ENCODE measurements at places on chromosomes 16 and 17. TPM values are rescaled to one million over a fixed set of nuclear protein-coding genes. Genes with fewer than 3 reads are reported as not detected.

- DNase-seq: no peak
These were observed 88.4 kb downstream of the SPACA3 start for GRCh38 chr17:33080091-33080490.

- peak; percentile 67 for DNase-seq
These were observed 4.9 kb downstream of the TNRC6C start for GRCh38 chr17:77963441-77963840.

DNA sequence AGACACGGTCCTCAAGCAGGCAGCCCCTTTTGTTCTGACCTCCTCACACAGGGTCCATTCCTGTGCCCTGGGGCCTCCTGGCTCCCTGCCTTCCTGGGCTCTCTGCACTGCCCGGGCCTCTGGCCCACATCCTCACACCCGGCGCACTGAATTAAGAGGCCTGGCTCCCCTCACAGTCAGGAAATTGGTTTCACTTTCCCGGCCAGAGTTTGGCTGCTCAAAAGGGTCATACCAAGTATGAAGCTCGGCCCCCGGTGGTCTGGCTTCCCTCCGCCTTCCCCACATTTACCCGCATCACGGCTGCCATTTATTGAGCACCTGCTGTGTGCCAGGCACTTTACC lies 220.0 kb downstream of the NTN1 start:
- no peak for DNase-seq

- no peak for DNase-seq
These were observed 3.5 kb downstream of the CDH13 start for GRCh38 chr16:82630219-82630618.

GRCh38 chr16:22728167-22728836 lies 85.7 kb upstream of the HS3ST2 start:
- no peak for DNase-seq

The NPB gene
- 0.30 TPM for total RNA-seq

DNA sequence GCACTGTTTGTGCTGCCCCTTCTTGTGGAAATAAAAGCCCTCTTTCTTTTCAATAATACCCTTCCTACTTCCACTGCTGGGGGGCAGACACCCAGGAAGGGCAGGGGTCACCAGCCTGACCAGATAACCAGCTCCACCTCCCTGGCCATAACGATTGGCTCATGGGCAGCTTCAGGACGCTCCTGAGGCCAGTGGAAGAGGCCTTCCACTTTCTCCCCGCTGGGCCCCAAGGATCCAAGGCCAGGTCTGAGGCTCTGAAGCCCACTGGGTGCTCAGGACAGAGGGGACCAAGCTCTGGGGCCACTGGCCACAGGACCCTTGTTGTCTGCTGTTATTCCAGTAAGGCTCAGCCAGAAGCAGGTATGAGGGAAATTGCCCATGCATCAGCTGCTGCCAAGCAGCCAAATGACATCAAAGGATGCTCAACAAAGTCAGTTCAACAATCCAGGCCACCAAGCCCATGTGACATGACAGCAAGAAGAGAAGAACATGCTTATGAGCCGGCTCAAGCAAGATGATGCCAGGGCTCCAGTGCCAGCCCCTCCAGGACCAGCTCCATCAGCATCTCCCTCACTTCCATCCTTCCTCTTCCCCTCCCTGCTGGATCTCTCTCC lies 238.8 kb downstream of the ZNF423 start:
- DNase-seq: no peak

- peak; percentile 63 for DNase-seq
These were observed 74.5 kb upstream of the PMFBP1 start for GRCh38 chr16:72246423-72246822.

The BIRC5 gene
- total RNA-seq: 40.6 TPM

DNA sequence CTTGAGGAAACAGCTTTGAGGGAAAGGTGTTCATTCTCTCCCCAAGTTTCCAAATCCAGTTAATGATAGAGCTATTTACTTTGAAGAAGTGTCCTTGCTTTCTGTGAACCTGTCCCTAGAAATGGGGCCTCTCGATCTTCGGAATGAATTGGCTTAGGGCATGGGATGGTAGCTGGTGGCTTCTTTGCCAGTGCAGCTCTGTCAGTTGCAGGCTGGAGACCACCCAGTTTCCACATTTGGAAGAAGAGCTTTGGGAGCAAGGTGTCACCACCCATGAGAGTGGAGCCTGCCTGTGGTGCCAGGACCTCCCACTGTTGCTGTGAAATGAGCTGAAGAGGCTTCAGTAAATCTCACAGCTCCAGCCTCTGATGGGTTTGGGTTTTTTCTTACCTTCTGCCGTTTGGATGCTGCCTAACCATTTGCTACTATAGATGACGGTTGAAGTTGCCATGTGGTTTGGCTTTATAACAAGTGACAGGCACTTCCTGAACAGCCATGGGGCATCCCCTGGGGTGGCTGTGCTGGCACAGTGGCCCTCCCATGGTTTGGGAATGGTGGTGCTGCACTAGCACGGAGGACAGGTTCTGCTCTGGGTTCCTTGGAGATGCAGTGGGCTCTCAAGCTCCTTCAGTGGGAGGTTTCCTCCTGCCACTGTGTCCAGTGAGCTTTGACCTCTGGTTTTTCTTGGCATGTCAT lies 19.5 kb upstream of the SLC5A10 start:
- DNase-seq: no peak

DNA sequence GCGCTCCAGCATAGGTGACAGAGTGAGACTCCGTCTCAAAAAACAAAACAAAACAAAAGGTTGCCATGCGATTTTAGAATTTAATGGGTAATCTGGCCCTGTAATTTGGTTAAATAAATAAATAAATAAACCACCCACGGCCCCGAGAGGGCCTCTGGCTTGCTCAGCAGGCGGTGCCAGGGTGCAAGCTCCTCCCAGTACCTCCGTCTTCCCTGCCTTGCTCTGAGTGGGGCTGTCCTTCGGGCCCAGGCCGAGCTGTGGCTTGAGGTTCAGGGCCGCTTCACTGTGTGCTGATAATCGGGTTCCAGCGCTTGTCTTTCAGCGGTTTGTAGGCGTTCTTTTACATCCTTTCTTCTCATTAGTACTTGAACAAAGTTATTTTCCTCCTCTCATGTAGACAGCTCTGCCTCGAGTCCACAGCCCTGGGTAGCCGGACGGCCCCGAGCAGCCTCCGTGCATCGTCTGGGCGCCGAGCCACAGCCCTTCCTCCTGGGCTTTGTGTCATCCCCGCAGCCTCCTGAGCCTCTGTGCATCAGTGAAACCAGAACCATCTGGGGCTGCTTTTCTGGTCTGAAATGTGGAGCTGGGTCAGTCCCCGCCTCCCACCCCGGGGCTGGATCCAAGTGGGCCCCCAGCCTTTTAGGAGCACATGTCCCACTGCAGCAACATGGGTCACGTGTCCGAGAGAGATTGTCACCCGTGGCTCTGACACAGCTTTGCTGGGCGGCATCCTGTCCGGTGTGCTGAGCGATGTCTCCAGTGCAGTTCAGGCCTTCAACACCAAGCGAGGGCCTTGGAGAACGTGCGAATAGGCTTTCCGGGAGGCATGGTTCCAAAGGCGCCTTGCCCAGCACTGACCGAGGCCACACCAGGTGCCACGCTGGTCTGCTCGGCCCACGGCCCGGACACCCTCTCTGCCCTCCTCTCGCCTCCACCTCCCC lies 157.4 kb upstream of the CHMP6 start:
- DNase-seq: no peak

DNA sequence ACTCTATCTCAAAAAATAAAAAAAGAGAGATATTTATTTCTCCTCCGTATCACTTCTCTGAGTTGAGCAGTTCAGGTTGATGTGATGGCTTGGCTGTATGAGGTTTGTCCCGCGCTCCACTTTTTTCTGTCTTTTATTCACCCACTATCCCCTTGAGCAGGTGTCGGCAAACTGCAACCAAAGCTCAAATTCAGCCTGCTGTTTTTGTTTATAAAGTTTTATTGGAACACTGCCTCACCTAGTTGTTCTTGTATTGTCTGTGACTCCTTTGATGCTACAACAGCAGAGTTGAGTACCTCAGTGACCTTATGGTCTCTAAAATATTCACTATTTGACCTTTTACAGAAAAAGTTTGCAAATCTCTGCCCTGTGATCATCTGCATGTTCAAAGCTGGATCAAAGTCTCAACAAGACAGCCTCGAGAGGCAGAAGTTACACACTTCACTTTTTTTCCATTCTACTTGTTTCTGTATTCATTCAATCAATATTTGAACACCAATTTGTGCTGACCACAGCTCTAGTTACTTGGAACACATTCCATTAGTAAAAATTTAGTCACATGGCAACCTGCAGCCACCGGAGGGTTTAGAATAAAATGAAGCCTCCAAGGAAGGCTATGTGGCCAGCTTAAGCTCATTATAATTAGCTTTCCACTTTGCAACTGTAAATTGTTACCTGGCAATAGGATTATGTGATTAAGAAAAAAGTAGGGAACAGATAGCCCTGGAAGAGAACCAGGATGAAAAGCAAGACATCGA lies 945.8 kb downstream of the KCNJ2 start:
- no peak for DNase-seq

DNA sequence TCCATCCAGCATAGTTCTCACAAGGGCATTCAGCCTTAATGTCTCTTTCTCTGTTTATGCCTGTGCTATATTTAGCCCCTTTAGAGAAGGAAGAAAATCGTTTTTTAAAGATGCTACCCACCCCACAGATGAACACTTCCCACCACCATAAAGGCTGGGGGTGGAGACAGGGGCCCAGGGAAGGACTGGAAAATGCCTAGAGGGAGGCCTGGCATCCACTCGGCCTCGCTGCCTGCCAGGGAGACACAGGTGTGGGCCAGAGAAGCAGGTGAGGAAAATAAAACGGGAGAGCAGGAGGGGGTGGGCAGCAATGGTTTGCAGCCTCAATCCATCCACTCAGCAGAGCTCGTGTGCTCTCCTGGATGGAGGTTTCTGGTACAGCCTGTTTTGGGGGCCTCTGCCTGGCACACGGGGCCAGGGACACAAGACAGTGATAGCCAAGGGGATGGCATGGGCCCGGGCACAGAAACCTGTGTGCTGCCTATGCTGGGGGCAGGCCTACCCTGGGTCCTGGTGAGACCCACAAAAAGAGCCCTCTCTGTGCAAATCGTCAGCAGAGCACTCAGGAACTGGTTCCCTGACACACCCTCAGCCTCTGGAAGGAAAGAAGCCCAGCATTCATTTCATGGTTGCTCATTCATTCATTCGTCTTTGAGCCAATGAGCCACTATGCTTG lies 121.4 kb downstream of the C16orf78 start:
- DNase-seq: no peak

DNA sequence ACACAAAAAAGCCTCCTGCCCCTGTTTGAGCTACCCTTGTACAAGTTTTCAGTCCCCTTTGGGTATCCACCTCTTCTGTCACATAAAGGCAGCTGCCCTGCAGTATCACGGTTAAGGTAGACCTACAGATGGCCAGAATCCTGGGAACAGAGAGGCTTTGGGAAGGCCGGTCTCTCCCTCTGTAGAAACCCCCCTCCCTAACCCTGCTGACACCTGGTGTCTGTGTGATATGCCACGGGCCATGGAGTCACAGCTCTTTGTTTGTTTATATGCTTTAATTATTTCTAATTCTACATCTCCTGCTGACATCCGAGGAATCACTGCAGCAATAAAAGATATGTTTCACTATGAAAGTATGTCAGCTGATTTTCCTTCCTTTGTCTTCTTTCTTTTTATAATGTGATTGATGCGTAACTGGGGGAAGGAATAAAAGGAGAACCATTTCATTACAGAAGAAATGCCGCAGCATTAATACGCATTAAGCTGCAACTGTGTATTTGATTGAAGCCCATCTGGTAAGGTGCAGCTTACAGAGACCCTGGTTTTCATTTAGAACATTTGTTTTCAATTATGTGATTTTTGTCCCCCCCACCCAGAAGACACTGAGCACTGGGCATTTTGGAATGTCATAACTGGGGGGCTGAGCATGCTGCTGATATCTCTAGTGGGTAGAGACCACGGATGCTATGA lies 142.1 kb downstream of the SLC39A11 start:
- DNase-seq: no peak

GRCh38 chr17:29891131-29891530 lies 38.9 kb downstream of the SSH2 start:
- DNase-seq: no peak

The LASP1 gene
- 130 TPM for total RNA-seq

The ZNF174 gene
- 11.4 TPM for total RNA-seq

DNA sequence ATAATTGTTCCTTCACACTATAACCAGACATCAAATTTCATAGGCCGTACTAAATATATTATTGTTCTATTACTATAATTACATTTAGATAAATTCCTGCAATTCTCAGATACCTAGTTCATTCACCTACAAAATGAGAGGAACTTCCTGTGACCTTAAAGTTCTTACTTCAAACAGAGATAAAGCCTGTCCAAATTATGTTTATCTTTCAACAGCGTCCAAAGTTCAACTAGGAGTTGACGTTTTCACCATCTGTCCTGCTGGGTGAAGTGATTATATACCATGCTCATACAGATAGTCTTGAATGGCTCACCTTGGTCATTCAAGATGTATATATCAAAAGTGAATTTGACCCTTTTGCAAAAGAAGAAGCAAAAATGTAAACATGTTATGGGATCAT lies 440.6 kb downstream of the CDH8 start:
- DNase-seq: no peak

GRCh38 chr17:49224198-49224996 lies 6.2 kb downstream of the PHOSPHO1 start:
- DNase-seq: peak; percentile 88

DNA sequence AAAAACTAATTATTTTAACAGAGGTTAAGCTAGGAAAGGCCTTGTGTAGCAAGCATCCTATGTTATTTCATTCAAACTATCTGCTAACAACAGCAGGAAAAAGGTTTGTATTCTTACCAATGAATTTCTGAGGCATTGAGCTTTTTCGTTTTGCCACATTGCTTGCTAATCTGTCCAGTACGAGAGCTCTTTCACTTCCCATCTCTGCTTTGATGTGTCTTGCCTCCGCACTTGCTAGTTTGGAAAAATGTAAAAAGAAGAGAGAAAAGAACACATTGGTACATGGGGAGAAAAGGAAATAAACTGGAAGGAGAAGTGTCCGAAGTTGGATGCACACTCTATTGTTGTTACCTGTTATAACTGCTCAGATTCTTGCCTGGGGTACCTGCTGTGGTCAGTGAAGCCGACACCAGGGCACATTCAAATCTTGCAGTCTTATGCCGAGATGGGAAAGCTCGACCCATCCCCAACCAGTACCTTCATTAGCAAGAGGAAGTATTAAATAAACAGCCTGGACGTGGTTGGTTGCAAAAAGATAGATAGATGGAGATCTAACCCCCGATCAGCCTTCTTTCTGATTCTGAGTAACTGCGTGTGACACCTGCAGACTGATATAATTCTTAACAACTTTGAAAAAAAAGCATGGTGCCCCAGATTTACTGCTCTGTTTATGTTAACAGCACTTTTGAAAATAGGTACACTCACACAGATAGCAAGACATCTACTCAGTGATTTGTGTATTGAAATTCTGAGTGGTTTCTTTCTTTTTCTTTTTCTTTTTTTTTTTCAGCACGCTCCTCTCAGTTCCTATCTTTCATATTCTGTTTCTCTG lies 40.0 kb downstream of the GRB7 start:
- DNase-seq: peak; percentile 62

The CX3CL1 gene
- total RNA-seq: not detected

The C17orf50 gene
- total RNA-seq: not detected

The ARL5C gene
- total RNA-seq: not detected

GRCh38 chr17:5837055-5837491 lies 233.1 kb upstream of the WSCD1 start:
- peak; percentile 27 for DNase-seq
